ENCODE measurements at places on chromosomes 1 and 21. TPM values are rescaled to one million over a fixed set of nuclear protein-coding genes. Genes with fewer than 3 reads are reported as not detected.

DNA sequence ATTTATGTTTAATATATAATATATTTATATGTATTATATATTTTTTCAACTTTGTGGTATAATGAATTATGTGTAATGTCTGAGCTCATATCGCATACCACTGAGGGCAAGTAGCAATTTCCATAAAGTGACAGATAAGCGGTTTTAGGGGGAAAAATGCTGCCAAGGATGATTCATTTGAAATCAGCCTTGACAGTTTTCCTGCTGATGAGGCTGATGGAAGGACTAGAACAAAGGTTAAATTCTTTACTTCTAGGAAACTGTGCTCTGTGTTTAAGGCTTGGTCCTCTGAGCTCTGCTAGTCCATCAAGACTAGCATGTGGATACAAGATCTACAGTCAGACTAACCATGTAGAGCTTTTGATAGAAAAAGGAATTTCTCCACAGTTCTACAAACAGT lies 19.3 kb upstream of the DDAH1 start:
- peaks cover 3% of the 10 kb centered on the region for H3K36me3 ChIP-seq
- no peak overlapping the region for H3K27ac ChIP-seq
- DNase-seq: no peak

The IRF6 gene
- 1.7 TPM for polyA plus RNA-seq

DNA sequence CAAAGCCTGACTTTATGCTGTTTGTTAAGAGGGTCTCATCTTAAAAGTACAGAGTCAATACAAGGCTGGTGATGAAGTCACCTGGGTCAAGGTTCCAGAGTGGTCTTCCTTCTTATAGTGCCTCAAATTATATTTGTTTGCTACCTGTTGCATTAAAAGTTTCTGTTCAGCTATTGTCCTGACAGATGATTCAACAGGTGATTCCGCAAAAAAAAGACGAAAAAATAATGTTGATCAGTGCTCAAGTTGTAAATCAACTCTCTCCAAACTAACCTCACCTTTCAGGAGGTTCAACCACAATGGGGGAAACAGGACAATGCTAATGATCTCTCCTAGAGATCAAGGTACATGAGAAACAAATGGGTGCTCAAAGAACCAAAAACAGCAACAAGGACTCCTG lies 35.7 kb downstream of the HSF2BP start:
- H3K27me3 ChIP-seq: no peaks in the 10 kb centered on the region
- H3K36me3 ChIP-seq: no peaks in the 10 kb centered on the region
- no peak overlapping the region for H3K27ac ChIP-seq
- peaks cover 4% of the 10 kb centered on the region for H3K4me1 ChIP-seq
- no peak overlapping the region for H3K4me3 ChIP-seq

DNA sequence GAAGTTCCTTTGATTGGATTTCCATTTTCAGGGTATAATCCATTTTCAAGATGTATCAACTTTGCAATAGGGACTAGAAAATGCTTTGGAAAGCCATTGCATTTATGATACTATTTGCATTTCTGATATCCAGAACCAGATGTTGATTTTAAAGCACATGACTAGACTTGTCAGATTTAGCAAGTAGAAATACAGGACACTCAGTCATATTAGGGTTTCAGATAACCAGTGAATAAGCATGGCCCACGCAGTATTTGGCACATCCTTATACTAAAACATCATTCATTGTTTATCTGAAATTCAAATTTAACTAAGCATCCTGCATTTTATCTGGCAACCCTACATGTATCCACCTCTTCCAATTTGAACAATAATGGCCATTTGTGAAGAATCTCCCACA lies 113.3 kb upstream of the DPT start:
- H3K36me3 ChIP-seq: no peaks in the 10 kb centered on the region
- no peak overlapping the region for H3K4me3 ChIP-seq
- DNase-seq: no peak

The C1orf185 gene
- not detected for polyA plus RNA-seq
